ENCODE measurements at places on chromosomes 5 and 9.

- DNase-seq, result no peak
Observed at GRCh38 chr9:117548556-117548955, 133.7 kb upstream of the ASTN2 start.

DNA sequence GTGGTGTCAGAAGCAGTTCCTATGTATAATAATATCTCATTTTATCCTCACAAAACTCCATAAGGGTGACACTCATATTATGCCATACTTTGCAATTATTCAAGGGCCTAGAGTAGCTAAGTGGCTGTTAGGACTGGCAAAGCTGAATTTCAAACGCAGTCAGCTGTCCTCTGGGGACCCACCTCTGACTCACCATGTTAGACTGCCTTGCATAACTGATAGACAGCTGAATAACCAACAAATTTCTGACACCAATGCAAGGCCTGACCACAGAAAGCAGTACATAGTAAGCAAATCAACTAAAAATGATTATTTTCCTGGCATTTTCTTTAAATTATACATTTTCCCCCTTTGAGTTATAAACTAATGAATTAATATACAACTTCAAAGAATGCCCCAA lies 251.6 kb upstream of the PTGER4 start:
- DNase-seq, result no peak

- DNase-seq, result no peak
Observed at GRCh38 chr5:141511771-141512325, 23.0 kb downstream of the PCDHGC5 start.

GRCh38 chr5:73395256-73395655 lies 53.3 kb downstream of the FOXD1 start:
- DNase-seq, result no peak

- no peak for DNase-seq
Observed at GRCh38 chr5:157827423-157827822, 31.5 kb downstream of the CLINT1 start.

DNA sequence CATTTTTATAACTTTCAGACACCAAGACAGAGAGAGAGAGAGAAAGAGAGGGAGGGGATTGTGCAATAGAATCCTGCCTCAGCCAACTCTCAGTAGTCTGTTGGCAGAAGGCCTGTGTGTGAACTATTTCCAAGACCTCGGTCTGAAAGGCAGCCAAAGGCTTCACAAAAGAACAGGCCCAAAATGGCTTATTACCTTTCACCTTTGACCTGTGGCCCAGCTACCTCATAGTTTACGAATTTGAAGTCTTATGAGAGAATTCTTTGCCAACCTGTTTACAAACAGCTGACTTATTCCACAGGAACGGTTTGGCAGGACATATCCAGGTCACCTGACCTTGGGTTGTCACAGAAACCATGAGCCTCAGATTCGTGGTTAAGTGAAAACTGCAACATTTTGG lies 48.6 kb downstream of the NR2F1-AS1 start:
- no peak for DNase-seq

- no peak for DNase-seq
Observed at GRCh38 chr5:15791274-15791673, 291.3 kb downstream of the FBXL7 start.

DNA sequence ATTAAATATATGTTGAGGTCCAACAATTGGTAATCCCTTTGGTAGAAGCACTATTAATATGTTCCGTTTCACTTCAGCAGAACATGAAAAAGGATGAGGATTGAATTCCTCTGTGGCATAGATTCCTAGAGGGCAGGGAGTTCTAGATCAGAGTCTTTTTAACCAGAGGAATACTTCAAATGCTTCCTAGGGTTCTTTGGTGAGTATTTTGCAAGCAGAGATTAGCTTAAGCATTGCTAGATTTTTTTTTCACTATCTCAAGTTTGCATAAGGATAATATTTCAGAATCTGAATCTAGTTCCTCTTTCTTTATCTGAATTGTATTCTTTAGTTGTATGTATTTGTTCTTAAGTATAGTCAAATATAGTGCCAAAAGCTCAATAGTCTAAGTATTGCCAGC lies 116.6 kb upstream of the ADAMTSL1 start:
- DNase-seq, result no peak

GRCh38 chr9:112762726-112763518 lies 12.4 kb downstream of the SNX30 start:
- DNase-seq, result peak; percentile 57

DNA sequence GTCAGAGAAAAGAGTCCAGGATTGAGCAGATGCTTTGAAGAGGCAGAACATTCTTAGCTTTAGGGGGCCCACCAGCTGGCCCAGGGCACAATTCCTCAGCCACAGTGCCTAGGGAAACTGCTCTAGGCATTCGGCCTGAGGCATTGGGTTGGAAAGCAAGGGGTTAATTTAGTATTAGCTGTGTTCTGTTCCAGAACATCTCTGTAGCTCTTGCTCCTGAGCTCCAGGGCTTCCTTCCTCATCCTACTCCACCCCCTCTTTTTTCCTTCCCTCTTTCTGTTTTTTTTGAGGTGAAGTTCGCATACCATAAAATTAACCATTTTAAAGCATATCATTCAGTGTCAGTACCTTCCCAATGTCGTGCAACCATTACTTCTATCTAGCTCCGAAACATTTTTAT lies 74.5 kb upstream of the PANK3 start:
- no peak for DNase-seq

DNA sequence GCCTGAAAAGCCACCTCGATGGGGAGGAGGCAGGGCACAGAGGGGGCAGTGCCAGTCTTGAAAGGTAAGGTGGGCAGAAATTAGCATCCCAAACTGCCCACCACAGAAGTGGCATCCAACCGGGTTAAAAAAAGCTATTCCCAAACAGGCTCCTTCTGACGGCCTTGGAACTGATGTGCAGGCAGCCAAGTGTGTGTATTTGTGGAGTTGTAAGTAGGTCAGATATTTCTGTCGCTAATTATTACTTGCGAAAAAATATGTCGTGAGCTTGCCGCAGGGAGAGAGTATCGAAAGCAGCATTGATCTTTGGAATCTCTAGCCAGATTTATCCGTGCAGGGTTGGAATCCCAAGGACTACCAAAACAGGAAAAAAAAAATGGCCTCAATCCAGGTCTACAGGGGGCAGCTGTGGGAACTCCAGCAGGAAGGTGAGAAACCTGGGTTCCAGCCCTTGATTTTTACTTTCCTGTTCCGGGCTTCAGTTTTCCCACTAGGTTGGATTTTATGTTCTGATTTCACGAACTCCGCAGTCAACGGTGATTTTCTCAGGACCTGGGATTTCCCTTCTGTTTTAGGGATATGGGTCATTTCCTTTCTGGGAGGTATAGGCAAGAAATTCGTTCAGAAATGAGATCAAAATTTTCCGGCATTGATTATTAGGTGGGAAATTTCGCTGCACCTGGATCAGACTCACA lies 200.8 kb downstream of the RGS3 start:
- DNase-seq, result peak; percentile 31

DNA sequence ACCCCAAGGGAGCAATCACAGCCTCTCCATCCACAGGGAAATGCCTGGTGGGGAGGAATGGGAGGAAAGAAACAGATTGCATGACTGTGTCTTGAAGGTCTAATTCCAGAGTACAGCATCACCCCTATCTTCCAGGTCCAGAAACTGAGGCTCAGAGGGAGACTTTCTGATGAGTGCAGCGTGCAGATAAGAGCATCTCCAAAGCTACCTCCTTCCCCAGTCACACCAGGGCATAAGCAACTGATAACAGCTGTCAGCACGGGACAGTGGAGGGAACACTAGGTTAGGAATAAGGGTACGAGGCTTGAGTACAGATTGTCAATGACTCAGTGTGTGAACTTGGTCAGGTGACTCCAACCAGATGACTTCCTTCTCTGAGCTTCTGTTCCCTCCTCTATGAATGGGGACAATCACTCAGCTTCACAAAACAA lies 126.9 kb downstream of the KCNIP1 start:
- DNase-seq, result no peak

DNA sequence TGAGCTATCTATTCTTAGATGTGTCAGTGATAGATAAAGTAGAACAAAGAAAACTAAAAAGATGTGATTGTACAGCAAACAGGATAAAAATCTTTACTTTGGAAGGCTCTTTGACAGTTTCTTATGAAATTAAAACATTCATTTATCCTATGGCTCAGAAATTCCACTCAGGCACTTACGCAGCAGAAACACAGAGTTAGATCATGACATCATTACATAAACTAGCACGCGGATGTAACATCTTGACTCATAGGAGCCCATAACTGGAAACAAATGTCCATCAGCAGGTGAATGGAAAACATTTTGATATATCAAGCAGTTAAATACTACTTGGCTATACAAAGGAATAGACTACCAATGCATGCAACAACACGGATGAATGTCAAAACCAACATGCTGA lies 45.3 kb downstream of the ICE1 start:
- no peak for DNase-seq

DNA sequence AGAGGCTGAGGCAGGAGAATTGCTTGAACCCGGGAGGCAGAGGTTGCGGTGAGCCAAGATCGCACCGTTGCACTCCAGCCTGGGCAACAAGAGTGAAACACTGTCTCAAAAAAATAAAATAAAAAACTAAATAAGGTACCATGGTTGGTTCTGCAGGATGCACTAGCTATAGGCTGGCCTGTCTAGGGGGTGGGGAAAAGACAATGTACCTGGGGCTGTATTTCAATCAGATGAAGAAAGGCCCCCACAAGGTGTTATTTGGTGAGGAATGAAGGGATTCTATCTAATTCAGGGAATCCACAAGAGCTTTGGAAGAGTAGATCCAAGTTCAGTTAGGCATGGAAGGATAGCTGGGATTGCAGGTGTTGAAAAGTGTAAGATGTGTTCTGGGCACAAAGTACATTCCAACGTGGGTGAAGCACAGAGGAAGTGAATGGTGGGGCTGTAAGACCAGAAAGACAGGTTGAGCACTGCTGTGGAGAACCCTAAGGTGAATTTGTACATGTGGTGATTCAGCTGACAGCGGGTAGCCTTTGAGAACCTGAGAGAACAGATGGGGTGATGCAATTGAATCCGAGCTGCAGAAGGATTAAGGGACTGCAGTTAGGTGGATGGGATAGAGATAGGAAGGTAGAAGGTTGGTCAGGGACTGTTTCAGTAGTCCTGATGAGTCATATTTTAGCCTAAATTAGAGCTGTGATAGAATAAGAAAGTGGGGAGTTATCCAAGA lies 71.8 kb downstream of the CAST start:
- DNase-seq, result no peak

DNA sequence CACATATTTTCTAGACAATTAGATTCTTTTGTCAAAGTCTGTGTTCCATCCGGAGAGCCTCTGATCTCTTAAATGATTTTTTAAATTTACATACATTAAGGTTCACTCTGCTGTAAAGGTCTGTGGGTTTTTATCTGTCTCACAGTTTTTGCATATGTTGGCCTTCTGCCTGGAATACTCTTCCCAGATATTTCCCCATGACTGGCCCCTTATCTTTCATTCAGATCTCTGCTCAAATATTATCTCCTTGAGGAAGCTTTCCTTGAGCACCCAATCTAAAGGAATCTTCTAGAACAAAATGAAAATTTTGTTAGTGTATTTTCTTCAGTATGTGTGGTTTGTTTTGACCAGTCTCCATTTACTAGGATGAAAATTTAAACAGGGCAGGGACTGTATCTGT lies 26.3 kb downstream of the FAF2 start:
- no peak for DNase-seq

DNA sequence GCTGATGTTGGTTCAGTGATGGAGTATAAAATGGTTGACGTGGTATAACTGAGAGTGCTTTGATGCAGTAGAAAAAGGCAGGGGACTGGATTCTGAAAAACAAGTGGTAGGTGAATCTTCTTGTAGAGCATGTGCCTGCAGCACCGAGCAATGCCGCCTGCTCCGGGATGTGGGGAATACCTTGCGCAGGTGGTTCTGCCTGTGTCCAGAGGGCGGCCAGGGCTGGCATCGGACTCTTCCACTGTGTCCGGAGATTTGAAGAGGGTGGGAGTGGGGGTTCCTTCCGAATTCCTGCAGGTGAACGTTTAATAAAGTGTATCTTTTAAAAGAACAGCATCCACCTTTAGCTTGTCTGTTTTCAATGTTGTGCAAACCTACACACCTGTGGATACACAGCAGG lies 238.0 kb downstream of the FANCC start:
- DNase-seq, result no peak

DNA sequence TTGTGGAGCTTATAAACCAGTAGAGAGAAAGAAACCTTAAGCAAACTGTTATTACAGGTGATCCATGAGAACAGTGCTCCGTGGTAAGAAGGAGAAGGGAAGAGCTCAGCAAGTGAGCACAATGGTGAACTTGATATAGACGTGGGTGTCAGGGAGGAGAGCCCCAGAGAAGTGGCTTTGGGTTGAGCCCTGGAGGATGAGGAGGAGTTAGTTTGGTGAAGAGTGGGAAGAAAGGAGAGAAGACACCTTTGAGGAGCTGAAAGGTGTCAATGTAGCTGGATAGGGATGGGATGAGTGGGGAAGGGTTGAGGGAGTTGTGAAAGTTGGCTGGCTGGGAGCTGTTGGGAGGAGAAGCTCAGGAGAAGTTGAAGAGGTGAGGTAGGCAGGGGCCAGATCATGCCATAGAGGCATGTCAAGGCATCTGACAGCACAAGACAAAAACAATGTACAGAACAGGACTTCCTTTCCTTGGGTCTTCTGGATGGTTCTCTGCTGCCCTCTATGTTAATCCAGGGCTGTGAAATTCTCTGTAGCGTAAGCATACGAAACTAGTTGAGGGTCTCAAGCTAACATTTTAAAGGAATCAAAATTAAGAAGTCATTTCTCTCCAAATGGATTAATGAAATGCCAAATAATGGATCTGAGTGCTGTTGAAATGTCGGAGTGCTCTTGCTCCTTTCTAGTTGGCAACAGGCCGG lies 501.9 kb downstream of the KDM4C start:
- DNase-seq, result no peak

DNA sequence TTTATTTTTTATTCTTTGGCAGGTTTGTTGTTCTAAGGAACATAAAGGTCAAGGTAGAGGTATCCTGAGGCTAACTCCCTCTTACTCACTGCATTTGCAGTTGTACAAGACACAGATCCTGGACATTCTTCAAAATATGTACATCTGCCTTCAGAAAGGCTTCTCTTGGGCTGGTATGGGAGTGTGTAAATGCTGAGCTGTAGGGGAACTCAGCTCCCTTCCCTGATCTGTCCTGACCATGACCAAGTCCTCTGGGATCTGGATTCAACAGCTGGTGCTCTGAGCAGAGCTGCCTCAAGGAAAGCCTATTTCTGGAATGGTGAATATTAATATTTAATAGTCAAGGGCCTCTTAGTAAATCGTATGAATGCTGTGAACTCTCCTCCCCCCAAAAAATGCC lies 117.4 kb downstream of the PRKACG start:
- DNase-seq, result no peak

DNA sequence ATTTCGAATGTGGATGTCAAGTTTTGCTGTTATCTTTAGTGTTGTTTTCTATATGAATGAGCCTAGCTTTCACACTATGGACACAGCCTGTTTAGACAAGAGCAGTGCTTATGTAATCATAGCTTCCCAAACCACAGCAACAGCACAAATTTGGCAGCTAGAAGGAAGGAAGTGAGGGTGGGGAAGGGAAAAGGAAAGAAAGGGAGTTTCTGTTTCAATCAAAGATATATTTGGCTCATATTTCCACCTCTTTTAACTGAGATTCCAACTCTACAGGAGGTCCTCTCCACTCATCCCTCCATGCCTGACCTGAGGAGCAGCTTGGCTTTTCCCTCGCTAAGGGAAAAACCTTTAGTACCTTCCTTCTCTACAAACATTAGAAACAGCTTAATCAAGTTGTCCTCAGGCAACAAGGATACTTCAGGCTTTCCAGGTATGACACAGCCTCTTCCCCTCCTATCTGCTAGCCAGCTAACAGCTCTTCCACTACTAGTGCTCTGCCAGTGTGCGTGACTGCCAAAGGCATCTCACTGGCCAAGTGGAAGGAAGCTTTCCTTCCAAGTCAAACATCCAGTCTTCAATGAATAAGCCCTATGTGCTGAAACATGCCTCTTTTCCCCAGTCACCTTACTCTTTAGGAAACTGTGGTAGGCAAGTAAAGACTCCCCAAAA lies 268.6 kb upstream of the PTGER4 start:
- no peak for DNase-seq
